ENCODE measurements at places on chromosomes 1 and 21. TPM values are rescaled to one million over a fixed set of nuclear protein-coding genes. Genes with fewer than 3 reads are reported as not detected.

Gene LRRC53
- not detected for total RNA-seq

Gene RGS4
- total RNA-seq, result 45.4 TPM

Gene SLC1A7
- total RNA-seq, result 0.09 TPM

Gene PLA2G2F
- total RNA-seq, result not detected

Gene ERG
- not detected for total RNA-seq

Gene B3GALT5
- 0.36 TPM for total RNA-seq

Gene S100B
- not detected for total RNA-seq

Gene INKA2
- total RNA-seq, result 3.5 TPM

Gene OR2T33
- total RNA-seq, result 0.16 TPM

Gene AGBL4
- not detected for total RNA-seq

DNA sequence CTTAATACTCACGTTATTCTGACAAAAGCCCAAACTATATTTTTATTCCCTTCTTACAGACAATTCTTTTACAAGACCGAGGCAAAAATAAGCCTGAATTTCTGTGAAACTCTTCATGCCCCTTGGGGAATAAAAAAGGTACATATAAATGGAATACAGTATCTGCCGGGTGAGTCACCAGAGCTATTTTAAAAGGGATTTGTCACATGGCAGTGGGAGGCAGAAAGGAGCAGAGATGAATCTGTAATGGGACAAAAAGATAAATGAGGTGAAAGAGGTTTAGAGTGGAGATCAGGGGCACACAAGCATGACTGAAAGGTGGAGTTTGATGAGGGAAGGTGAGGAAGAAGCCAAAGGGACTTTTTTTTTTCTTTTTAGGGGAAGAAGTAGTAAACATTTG, 8.8 kb downstream of the XCL1 start:
- DNase-seq, result peak; percentile 32

GRCh38 chr1:38153066-38153777, 106.6 kb upstream of the POU3F1 start:
- no peak for DNase-seq

DNA sequence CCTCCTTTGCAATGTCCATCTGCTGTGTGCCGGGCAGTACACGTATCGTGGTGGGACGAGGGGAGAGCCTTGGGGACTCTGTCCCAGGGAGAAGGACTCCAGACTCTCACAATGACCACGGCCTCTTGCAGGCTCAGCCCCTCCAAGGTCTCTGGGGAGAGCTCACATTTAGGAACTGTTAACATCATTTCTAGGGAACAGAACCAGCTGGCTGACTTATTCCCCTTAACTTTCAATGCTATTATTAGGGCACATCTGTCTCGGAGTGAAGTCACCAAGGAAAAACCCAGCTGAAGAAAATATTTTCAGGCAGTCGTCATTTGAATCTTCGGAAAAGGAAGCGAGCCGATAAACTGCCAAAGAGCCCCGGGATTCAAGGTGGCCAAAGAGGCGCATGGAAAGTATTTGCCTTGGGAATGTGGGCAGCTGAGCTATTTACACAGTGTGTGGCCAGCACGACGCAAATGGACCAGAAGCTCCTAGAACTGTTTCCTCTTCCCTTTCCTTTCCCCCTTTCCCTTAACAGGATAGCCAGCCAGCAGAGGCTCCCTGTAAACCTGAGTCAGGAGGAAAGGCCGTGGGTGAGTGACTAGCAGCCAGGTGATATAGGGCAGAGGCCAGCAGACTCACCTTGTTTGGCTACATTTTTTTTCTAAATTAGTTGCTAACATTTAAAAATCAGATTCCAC, 74.5 kb downstream of the ITPKB start:
- peak; percentile 82 for DNase-seq

DNA sequence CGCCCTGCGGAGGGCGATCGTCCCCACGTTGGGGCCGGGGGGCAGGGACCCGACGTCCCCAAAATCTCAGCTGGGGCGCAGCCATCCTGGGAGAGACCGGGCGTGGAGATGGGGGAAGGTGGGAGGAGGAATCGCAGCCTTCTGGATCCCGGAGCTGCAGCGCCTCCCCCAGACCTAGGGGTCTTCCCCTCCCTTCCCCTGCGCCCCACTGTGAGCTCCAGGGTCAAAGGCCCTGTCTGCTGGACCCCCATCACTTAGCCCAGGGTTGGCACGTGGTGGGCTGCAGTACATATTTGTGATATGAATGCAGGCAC, 90.2 kb upstream of the VAMP3 start:
- no peak for DNase-seq

DNA sequence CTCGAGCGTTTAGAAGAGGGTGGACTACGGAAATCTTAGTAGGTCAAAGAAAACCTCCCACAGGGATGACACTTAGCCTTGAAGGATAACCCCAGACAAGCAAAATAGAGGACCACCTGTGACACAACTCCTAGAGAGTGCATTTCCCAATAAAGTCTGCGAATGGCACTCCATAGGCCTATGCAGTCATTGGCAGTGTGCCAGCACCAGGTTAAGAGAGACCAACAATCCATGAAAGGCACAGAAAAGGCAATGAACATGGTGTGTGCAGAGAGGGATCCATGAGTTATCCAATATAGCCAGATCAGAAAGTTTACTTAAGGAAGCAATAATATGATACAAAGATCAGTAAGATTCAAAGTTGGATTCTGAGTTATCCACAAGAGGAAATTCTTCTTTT, 45.2 kb upstream of the FMO2 start:
- no peak for DNase-seq

DNA sequence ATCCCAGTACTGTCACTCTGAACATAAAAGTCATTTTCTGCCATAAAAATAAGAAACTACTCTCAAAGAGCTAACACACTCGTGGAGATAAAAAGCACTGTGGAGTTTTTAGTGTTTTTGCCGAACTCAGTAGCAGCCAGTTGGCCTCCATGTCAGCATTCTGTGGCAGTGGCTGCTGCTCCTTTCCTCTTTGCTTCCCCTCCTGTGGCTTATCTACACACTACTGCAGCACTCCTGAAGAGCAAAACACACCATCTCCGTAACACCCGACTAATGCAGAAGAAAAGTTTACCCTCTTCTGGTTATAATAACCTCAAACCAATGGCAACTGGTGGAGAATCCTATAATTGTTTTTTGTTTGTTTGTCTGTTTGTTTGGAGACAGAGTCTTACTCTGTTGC, 44.9 kb downstream of the RAB3GAP2 start:
- no peak for DNase-seq

DNA sequence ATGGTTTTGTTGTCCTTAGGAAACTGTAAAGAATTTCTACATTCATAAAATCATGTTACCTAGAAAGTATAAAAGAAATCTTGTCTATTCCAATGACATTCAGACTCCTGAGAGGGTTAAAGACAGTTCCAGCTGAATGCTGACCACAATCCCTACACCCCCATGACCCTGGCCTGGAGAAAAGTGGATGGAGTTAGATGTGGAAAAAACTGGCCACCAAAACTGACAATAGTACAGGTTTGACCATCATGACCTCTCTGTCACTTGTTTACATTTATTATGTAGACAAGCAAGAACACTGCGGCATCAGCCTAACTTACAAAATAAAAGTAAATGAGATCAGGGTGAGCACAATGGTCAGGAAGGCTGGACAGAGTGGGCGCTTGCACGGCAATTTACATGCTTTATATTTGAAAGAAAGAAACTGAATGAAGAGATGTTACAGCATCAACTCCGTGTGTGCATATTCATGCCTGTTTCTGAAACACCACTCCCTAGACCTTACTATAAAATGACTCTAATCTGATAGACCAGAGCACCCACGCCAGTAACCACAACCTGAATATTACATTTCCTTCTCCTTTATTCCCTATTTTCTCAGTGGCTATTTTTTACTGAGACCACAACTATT, 116.0 kb downstream of the ESRRG start:
- no peak for DNase-seq

GRCh38 chr1:21117159-21117558, 59.5 kb downstream of the EIF4G3 start:
- DNase-seq, result no peak

GRCh38 chr1:159040893-159041724, 31.4 kb downstream of the IFI16 start:
- DNase-seq, result no peak

DNA sequence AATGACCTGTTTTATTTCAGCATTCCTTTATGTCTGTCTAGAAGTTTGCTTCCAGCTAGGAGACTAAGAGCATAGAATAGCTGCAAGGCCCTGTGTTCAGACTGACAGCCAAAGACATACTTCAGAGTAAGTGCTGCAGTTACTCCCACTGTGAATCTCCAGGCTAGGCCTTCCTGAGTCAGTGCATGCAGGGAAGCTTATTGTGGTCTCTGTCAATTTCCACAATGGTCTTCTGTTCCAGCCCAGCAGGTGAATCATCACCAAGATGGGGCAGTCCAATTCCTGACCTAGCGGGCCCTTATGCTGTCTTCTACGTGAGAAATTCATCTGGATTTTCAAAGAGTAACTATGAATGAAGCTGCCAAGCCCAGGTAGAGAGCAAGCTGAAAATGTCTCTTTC, 146.3 kb upstream of the C8B start:
- DNase-seq, result no peak

- DNase-seq, result no peak
Measured at GRCh38 chr21:44434568-44434925, 20.8 kb upstream of the LRRC3 start.

DNA sequence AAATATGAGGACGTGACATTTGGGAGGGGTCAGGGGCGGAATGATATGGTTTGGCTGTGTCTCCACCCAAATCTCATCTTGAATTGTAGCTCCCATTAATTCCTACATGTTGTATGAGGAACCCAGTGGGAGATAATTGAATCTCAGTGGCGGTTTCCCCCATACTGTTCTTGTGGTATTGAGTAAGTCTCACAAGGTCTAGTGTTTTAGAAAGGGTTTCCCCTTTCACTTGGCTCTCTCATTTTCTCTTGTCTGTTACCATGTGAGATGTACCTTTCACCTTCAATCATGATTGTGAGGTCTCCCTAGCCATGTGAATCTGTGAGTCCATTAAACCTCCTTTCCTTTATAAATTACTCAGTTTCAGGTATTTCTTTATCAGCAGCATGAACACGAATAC, 663.6 kb upstream of the CHRM3 start:
- no peak for DNase-seq

GRCh38 chr1:206445911-206446356, 24.3 kb upstream of the IKBKE start:
- no peak for DNase-seq

GRCh38 chr1:192595299-192595698, 19.7 kb downstream of the RGS1 start:
- no peak for DNase-seq

- no peak for DNase-seq
Measured at GRCh38 chr21:39321424-39321823, 8.0 kb upstream of the BRWD1 start.

GRCh38 chr1:212139526-212140135, 104.1 kb downstream of the DTL start:
- DNase-seq, result no peak

GRCh38 chr1:179016706-179017382, 8.8 kb upstream of the FAM20B start:
- DNase-seq, result peak; percentile 89

DNA sequence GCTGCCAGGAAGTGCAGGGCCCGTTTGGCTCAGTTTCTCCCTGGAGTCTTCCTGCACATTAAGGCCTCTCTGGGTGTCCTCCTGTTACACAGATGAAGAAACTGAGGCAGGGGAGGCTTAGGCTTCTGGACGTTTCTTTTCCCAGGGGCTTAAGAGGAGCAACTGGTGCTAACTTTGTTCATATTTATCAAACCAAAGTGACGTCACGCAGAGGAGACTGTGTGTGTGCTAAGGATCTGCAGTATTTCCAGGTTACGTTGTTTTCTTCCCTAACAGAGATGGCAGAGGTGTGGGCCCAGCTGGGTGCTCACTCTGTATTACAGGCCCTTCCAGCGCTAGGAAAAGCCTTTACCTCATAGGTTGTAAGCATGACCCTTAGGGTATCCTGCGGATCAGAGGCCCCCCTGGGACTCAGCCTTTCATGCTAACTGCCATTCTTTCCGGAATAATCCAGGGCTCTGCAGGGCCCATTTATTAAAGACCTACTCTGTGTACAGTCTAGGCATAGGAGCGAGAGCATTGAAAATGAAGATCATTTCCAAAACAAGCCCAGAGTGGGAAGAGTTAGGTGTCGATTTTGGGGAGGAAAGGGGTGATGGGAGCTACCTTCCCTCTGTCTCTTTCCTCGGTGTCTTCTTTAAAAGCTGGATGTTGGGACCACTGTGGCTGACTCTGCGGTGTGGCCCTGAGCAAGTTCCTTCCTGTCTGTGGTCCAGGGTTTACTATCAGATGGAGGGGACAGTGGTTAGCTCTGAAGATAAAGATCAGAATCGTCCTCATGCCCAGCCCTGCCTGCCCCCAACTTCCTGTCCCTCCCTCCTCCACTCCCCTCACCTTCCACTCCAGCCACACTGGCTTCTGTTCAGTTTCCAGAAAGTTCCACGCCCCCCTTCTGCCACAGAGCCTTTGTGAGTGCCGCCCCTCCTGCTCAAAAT, 4.6 kb downstream of the AGTRAP start:
- no peak for DNase-seq

DNA sequence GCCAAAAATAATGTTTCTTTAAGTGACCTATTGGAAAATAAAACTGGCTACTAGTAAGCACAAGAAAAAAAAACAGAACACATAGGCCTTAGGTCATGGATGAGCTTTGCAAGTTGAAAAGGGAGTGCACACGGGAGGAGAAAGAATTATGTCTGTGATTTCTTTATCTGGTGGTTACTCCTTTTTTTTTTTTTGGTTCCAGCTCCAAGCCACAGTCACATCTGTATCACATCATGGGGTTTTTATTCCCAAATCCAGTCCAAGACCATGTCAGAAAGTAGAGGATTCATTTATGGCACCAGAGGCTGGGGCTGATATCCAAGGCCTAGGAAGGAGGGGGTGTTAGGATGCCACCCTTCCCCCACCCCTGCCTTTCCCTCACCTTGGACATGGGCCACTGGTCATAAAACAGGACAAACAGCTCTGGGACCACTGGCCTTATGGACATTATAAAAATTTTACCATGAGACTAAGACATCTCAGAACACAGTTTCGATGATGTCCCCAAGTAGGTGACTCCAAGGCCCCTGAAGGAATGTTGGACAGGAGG, 10.3 kb upstream of the HEYL start:
- no peak for DNase-seq
